Stimulated activated CD8-positive, alpha-beta memory T cell treated with anti-CD3 and anti-CD28 coated beads, Interleukin-12 subunit alpha, Interleukin-12 subunit beta, amount 100 ng/mL, for 4 hours (primary cell): ENCODE measurements at places on chromosomes 4 and X.

DNA sequence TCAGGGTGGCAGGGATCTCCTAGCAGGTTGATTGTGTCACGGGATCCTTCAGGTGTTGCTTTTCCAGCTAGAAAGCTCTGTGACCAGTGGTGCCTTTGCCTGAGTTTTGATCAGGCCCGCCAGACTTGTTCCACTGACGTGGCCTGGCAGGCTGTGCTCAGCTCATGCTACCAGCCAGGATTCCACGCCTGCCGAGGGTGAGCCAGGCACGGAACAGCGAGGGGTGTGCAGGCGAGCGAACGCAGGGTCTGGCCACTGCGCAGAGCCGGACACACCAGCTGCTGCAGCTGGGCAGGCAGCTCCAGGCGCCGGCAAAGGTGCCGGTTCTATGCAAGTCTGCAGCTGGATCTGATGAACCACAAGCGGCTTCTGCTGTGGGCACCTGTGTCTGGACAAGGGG is 17.1 kb upstream of the SAT1 start:
- no peak for DNase-seq

DNA sequence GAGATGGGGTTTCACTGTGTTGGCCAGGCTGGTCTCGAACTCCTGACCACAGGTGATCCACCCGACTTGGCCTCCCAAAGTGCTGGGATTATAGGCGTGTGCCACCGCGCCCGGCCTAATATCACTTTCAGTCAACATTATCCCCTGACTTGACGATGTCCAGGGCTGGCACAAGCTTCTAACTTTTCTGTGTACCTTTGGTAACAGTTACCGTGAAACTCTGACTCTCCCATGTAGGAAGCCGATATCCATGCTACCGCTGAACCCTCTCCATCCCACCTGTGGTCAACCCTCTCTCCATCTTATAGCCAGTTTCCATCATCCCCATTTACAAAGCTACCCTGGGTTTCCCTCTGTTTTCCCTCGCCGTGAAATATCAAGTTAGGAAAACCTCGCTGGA is 77.5 kb downstream of the CRLF2 start:
- no peak for DNase-seq

- DNase-seq = no peak
Observed at GRCh38 chr4:8283161-8283560, 13.6 kb downstream of the HTRA3 start.

DNA sequence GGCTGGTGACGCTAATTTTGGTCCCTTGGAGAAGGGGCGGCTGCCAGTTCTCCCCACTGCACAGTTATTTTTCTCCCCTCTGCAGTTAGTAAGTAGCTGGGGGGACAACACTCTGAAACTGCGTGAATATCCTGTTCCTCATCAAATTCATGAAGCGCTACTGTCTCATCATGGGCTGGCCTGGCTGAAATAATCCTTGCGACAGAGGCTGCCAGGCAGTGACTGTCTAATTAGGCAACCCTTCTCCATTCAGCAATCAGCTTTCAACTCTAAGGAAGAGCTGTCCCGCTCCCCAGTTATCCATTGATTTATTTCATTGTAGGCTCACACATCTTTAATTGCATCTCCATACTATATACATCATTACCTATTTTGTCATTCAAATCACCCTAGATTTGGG is 8.2 kb downstream of the SH3TC1 start:
- DNase-seq = no peak

DNA sequence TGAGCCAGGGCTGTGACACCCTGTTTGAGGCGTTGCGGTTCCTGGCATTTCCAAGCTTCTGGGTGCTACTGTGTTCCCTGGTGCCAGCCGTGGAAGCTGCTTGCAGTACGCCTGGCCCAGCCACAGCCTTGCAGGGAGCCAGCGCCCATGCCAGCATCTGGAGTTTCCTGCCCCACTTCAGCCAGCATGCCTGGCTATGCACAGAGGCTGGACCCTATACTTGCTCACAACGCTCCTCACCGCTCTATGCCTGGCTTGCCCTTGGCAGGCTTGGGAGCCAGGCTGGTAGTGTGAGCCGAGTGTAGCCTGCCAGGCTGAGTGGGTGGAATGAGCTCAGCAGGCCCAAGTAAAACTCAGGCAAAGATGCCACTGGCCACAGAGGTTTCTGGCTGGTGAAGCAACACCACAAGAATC is 22.4 kb downstream of the PRRG1 start:
- no peak for DNase-seq

DNA sequence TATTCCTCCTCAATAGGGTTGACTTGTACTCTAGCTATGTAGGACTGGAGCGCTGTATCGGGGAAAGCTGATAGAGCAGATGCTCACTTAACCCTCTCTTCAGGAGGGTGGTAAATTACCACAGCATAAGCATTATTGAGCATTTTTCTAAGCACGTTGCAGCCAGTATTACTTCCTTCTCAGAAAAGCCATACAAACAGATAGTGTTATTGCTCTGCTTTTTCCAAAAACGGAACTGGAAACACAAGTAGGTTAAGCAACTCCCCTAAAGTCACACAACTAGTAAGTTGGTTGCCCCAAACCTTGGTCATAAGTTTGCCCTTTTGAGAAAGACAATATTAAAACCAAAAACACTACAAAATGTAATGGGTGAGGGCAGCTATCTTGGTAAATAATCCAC is 73.9 kb downstream of the REELD1 start:
- no peak for DNase-seq

GRCh38 chrX:128057421-128057820 is 5.2 kb upstream of the ACTRT1 start:
- no peak for DNase-seq

GRCh38 chr4:145786261-145786660 is 106.3 kb downstream of the C4orf51 start:
- DNase-seq = no peak

GRCh38 chr4:5619913-5620625 is 88.3 kb downstream of the EVC2 start:
- no peak for DNase-seq

GRCh38 chr4:123559955-123560871 is 163.6 kb downstream of the SPRY1 start:
- no peak for DNase-seq

DNA sequence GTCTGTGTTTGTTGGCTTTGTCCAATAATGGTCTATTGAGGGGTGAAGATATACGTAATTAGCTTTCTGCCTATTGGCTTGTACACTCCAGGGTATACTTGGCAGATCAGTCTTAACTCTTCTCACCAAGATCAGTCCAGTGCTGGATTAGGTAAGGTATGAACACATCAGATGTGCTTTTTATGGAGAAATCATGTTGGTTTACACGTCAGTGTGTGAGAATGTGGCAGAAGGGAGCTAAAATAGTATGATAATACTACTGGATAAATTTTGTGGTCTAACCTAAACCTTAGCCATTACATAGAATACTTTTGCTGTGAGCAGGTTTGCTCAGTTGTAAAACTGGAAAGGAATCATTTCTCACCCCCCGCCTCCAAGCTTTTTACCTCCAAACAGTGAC is 4.2 kb downstream of the PDHA1 start:
- no peak for DNase-seq

GRCh38 chr4:57131849-57132742 is 21.9 kb upstream of the IGFBP7 start:
- no peak for DNase-seq

- no peak for DNase-seq
Observed at GRCh38 chrX:109886122-109886761, 116.7 kb upstream of the TMEM164 start.

DNA sequence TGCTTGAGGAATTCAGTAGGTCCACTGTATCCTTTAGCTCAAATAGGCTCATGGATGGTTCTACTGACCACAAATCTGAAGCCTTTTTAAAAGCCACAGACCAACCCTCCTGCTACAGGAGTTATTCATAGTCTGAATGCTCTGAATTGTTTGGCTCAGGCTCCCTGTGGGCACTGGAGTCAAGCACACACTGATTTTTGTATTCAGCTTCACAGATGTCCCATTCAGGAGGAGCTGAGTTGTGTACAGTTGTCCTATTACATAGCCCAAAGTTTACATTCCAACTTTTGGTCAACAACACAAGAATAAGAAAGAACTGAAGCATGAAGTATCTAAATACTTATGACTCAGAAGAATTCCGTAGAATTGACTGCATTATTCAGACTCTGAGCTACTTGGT is 243.9 kb downstream of the UNC5C start:
- DNase-seq = no peak

DNA sequence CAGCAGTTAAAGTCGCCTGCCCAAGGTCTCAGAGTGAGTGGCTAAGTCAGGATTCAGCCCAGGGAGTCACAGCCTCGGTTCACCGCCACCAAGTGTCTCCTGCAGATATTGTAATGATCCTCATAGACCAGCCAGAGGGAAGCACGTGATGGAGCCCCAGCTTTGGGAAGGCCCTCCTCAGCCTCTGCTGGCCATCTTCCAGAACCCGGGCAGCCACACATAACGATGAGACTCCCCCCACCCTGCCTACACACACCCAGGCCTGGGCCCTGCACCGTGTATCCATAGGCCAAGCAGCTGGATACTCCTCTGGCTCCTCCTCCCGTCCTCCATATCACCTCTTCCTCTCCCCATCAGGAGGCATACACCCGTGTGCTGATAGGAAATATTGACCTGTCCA is 19.6 kb upstream of the SASH3 start:
- DNase-seq = no peak

- DNase-seq = no peak
Observed at GRCh38 chr4:110296892-110297291, 98.5 kb upstream of the ELOVL6 start.

- no peak for DNase-seq
Observed at GRCh38 chr4:127609484-127609883, 23.3 kb upstream of the INTU start.

GRCh38 chr4:6278801-6279197 is 9.1 kb downstream of the WFS1 start:
- no peak for DNase-seq

- no peak for DNase-seq
Observed at GRCh38 chr4:114875630-114876029, 237.8 kb downstream of the NDST4 start.

GRCh38 chr4:38281371-38282071 is 321.3 kb downstream of the PTTG2 start:
- no peak for DNase-seq

DNA sequence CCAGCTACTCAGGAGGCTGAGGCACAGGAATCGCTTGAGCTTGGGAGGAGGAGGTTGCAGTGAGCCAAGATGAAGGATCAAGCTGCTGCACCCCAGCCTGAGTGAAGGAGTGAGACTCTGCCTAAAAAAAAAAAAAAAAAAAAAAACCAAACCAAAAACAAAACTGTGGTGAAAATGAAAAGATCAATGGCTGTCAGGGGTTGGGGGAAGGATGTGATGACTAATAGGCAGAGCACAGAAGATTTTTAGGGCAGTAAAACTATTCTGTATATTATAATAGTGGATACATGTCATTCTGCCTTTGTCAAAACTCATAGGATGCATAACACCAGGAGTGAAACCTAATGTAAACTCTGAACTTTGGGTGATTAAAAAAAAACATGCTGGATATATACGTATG is 69.9 kb upstream of the ELOVL6 start:
- DNase-seq = no peak

DNA sequence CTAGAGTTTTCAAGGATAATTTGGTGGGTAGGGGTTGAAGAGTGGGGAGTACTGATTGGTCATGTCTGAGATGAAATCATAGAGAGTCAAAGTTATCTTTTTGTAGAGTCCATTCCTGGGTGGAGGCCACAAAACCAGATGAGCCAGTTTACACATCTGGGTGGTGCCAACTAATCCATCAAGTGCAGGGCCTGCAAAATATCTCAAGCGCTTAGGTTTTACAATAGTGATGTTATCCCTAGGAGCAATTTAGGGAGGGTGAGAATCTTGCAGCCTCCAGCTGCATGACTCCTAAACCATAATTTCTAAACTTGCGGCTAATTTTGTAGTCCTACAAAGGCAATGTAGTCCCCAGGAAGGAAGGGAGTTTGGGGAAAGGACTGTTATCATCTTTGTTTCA is 988.3 kb upstream of the LCORL start:
- no peak for DNase-seq

DNA sequence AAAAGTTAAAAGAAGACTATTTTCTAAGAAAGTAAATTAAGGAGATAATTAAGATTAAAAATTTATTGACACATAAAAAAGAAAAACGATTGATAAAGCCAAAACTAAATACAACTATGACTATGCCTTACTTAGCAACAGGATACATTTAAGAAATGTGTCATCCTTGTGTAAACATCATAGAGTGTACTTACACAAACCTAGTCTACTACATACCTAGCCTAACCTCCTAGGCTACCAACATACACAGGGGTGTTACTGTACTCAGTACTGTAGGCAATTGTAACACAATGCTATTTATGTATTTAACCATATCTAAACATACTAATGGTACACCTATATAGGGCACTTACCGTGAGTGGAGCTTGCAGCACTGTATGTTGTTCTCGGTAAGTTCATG is 108.3 kb downstream of the ANXA10 start:
- no peak for DNase-seq

DNA sequence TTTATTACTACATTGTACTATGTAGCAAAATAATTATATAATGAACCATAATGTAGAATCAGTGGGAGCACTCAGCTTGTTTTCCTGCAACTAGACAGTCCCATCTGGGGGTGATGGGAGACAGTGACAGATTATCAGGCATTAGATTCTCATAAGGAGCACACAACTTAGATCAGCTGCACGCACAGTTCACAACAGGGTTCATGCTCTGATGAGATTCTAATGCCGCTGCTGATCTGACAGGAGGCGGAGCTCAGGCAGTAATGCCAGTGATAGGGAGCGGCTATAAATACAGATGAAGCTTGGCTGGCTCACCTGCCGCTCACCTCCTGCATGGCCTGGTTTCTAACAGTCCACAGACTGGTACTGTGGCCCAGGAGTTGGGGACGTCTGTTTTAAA is 199.2 kb downstream of the MAB21L2 start:
- DNase-seq = no peak

DNA sequence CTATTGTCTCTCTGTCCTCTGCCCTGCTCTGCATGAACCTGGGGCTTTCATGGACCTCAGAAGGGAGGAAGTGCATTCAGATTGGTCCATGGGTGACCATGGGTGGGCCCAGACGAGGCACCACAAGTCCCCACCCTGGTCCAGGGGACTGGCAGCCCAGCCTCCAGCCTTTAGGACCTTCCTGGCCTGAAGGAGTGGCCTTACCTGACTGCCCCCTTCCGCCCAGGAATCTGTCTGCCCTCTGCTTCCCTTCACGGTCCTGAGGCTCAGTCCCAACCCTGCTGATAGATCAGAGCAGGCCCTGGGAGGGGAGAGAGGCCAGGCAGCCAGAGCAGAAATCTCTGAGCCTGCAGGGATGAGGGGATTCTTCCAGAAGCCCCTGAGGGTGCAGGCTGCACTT is 455.4 kb downstream of the PCDH18 start:
- no peak for DNase-seq

DNA sequence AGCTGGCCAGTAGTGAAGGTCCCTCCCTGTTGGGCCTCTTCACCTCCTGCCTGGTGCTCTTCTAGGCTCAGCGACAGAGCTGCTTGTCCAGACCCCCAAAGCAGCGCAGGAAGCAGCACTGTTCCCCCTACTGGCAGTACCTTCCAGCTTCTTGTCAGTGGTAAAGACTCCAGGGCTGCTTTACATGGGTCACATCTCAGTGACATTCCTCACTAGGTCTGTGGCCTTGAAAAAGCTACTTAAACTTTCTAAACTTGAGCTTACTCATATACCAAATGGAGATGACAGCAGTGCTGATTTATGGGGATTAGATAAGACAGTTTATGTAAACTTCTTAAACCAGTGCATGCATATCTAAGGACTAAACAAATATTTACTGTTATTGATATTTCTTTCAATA is 117.3 kb downstream of the FAT4 start:
- DNase-seq = no peak

GRCh38 chr4:111499706-111500105 is 645.5 kb upstream of the FAM241A start:
- DNase-seq = no peak
